Pons (tissue), 1 donor: ENCODE measurements at places on chromosomes 6 and 20.

GRCh38 chr6:40671694-40672050 lies 84.5 kb upstream of the LRFN2 start:
- no peak for DNase-seq

- peak; percentile 44 for DNase-seq
Measured at GRCh38 chr20:41697861-41698559, 79.8 kb upstream of the CHD6 start.

GRCh38 chr6:143223895-143224294 lies 163.2 kb downstream of the AIG1 start:
- no peak for DNase-seq

DNA sequence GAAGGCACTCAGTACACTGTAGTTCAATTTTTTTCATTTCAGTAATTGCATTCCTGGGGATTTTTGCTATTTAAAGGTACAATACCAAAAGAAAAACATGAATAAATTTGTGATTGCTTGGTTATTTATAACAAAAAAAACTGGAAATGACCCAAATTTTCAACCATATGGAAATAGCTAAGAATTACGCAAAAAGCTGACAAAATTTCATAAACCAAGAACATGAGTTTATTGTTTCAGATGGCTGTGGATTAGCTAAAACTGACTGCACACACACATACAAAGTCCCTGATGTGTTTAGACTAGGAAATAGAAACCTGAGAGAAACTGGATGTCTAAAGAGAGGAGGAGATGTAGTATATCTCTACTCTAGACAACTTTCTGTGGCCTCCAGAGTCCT lies 718.4 kb upstream of the CHD6 start:
- no peak for DNase-seq

DNA sequence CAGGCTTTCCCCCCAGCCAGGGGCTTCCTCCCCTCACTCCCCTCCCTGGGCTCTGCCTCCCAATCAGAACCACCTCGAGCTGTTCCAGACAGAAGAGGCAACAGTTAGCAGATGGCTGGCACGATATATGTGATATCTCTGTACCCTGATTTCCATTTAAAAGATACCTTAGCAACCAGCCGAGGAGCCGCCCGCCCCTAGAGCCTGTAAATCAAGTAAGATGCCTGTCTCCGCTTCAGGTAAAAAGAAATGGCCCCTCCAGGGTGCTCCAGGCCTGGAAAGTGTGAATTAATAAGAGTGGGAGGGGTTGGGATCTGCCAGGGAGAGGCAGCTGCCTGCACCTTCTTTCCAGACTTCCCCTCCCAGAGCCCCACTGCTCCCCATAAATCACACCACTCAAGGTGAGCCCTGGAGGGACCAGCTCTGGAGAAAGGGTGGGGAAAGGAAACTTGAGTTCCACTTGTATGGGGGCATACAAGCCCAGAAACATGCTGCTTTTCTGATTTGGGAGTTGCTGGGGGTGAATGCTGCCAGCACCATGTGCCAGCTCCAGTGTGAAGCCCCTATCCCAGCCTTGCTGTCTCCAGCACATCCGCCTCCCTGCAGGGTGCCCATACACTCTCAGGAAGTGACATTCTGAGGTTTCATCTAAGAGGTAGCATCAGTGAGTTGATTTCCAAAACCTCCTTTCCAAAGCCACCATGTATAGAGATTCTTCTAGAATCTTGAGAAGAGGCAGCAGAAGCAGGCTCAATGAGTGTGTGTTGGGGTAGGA lies 148.0 kb downstream of the LRFN2 start:
- DNase-seq, result no peak

DNA sequence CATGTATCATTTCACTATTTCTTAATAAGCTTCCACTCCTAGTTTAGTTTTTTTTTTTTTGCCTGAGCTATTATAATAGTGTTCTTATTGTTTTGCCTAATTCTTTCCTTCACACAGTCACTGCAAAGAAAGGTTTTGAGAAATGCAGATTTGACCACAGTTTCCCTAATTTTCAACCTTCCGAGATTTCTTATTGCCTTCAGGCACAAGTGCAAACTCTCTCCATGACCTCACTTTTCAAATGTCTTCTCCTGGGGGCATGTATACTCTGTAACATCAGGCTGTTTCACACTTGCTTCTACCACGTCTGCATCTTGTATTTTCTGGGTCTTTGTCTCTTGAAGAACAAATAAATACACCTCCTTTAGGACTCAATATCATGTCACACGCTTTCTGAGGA lies 339.0 kb upstream of the CITED2 start:
- DNase-seq, result no peak

DNA sequence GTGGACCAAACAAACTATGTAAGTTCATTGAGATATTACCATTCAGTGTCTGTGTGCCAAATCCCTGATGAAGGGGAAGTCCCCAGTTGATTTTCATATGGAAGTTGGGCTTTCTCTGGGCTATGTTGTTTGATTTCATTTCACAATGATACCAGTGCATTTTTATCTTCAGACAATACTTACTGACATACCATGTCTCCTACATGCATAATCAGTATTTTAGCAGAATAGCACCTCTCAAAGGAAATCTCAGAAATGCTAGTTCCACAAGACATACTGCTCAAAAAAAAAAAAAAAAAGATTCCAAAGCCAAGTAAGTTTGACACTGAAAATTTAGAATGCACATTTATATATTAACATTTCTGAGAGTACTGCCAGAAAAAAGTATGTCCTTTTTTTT lies 168.8 kb upstream of the RNF217 start:
- no peak for DNase-seq

- no peak for DNase-seq
Measured at GRCh38 chr6:44100088-44100550, 27.1 kb downstream of the MRPL14 start.

DNA sequence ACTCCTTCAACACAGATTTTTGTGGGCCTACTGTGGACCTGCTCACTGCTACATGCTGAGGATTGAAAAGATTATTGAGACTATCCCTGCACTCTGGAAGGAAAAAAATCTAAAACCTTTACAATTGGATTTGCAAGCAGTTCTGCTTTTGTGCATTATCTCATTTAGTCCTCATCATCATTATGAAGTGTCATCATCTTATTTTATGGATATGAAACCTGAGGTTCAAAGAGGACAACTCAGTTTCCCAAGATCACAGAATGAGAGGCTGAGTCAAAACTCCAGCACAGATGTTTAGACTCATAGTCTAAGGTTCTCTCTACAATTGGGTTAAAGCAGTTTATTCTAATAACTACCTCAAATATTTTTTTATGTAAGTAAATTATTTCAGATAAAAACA lies 160.2 kb upstream of the MARCKS start:
- no peak for DNase-seq

DNA sequence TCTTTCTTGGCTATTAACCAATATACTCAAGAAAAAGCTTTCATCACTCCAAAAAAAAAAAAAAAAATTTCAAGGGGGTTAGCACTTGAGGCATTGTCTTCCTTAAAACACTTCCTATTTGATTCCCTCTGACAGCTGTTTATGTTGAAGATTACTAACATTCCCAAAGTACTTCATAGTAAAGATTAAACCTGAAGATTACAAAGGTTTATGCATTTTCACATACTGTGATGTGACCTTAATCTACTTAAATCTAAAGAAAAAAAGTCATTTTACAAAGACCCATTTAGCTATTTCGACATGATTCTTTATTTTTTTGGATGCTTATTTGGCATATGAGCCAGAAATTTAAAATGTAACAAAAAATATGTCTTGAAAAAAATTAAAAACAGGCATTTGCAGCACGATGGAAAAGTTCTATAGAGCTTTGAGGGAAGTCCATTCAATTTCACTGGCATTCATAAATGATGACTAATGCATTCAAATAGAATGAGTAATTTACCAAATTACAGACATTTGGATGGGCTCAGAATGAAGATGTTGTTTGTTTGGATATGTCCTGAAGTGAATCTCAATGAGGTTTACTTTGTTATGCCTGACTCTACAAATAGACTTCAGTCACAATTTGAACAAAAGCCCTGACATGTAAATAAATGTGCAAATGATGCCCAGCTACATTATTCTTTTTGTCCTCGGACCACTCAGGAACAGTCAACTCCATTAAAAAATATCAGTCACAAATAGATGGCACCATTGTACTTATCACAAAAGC lies 674.6 kb upstream of the MARCKS start:
- peak; percentile 81 for DNase-seq

DNA sequence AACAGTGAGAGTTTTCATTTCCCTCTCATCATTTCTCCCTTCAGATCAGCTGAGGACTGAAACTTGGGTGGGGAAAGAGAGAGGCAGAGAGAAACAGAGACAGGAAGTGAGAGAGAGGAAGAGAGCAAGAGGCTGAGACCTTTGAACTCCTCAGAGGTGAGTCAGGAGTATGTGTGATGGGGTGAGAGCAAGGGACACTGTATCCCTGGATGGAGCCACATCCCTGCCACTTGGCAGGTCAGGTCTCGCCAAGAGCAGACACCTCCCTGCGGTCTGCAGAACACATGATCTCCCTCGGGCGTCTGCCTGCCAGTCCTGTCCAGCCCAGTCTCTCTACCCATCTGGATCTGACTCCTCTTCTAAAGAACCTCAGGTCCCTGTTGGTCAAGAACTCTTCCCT lies 62.7 kb upstream of the SYNDIG1 start:
- DNase-seq, result peak; percentile 37

DNA sequence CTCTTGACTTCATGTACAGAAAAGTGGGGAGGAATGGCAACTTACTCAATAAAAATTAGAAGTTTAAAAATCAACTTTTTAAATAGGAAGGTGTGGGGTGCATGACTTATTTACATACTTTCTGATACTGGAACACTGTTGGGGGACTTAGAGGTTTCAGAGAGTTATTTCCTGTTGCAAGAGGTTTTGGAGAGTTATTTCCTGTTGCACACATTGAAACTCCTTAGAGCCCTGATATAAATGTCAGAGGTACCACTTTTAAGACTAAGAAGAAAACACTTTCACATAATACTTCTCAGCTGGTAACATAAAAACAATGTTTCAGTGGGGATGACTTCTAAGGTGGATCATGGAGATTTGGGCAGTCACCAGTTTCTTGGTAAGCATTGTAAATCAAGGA lies 579.9 kb downstream of the MMUT start:
- no peak for DNase-seq

GRCh38 chr20:51624157-51624731 lies 81.7 kb upstream of the NFATC2 start:
- DNase-seq, result peak; percentile 20

GRCh38 chr6:33589731-33590530 lies 9.9 kb upstream of the BAK1 start:
- DNase-seq, result peak; percentile 48

GRCh38 chr6:37442416-37443215 lies 9.6 kb downstream of the CMTR1 start:
- no peak for DNase-seq

GRCh38 chr6:150599199-150600009 lies at the start of gene PLEKHG1:
Gene PLEKHG1 (plus strand): TSS chr6:150599885. CDS start chr6:150733682, 133,797 bp downstream.
- no peak for DNase-seq

DNA sequence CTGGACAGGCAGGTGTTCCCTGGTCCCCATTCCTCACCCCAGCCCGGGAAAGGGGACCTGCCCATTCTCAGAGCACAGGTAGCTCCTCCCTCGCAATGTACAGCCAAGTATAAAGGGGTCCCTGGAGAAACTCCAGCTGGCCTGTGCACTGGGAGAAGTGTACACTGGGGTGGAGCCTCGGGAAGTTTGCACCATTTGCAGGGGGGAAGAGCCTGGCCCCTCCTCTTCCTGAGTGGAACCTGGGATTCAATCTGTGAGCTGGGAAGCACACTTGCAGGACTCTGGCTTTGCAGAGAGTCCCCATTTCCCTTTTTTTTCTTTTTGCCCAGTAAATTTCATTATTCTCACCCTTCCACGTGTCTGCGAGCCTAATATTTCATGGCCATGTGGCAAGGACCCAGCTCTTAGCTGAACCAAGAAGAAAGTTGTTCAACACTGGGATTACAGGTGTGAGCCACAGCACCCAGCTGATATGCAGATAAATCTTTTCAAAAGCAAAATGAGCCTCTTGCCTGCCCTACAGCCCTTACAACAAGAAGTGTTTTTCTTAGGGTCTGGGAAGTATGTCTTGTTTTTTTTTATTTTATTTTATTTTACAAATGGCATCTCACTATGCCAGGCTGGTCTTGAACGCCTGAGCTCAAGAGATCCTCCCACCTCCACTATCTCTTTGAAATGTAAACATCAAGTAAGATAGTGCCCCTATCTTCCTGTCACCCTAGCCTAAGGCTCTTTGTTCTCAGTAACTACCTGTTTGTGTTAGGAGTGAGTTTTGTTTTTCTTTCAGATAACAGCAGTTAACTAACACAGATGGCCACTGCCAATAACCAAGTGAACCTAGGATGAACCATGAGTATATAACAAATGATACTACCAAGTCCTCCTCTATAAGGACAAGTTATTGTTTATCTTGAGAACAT lies 9.3 kb upstream of the RNGTT start:
- DNase-seq, result no peak

- DNase-seq, result peak; percentile 7
Measured at GRCh38 chr6:113292646-113293422, 564.3 kb upstream of the MARCKS start.
